ENCODE measurements at places on chromosomes 12 and 14.

DNA sequence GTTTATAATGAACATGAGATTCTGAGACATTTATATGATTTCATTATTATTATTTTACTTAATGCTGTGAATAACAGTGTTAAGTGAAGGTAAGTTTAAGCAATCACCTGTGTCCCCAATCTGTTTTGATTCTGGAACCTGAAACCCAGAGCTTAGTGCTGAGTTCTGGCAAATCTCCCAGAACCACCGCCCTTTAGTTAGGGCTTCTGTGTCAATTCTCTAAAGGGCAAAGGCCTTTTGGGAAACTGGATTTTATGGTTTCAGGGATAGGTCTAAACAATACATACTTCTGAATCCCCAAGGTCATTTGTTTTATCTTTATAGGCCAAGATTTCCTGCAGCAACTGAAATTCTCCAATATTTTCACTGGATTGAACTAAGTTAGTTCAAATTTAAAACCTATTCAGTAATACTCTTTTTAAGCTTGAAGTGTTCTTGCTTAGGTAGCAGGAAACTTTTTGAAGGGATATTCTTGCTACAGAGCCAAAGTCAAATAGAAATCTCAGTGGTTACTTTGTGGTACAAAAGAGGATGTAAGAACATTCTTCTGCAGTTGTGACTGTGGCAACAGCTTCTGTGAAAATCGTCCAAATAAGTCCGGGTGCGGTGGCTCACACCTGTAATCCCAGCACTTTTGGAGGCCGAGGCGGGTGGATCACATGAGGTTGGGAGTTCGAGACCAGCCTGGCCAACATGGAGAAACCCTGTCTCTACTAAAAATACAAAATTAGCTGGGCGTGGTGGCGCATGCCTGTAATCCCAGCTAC is 10.0 kb upstream of the PKP2 start:
- peak; percentile 14 for DNase-seq

DNA sequence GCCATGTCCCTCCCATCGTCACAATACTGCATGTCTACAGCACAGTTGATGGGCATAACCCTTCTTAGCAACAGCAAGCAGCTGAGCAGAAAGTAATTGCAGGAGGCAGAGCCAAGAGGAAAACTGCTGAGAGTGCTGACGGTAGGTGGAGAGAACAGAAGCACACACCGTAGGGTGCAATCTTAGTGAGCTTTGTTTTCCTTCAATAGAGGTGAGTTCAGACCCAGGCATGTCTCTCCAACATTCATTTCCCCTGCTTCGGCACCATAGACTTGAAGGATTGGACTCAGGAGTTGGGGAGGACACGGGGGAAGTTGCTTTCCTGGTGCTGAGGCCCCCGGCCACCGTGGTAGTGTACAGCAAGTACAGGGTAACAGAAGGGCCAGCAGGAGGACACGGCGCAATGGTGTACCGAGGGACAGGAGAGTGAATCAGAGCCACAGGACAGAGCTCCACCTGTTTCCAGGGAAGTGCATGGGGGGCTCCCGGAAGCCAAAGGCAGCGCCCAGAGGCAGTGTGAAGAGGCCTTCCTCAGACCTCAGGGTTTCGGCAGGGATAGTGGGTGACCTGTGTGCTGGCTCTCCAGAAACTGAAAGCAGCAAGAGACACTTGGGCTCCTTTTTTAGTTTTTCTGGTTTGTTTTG is 36.3 kb upstream of the SINHCAF start:
- peak; percentile 15 for DNase-seq

GRCh38 chr12:29960122-29960521 is 176.4 kb upstream of the TMTC1 start:
- no peak for DNase-seq

DNA sequence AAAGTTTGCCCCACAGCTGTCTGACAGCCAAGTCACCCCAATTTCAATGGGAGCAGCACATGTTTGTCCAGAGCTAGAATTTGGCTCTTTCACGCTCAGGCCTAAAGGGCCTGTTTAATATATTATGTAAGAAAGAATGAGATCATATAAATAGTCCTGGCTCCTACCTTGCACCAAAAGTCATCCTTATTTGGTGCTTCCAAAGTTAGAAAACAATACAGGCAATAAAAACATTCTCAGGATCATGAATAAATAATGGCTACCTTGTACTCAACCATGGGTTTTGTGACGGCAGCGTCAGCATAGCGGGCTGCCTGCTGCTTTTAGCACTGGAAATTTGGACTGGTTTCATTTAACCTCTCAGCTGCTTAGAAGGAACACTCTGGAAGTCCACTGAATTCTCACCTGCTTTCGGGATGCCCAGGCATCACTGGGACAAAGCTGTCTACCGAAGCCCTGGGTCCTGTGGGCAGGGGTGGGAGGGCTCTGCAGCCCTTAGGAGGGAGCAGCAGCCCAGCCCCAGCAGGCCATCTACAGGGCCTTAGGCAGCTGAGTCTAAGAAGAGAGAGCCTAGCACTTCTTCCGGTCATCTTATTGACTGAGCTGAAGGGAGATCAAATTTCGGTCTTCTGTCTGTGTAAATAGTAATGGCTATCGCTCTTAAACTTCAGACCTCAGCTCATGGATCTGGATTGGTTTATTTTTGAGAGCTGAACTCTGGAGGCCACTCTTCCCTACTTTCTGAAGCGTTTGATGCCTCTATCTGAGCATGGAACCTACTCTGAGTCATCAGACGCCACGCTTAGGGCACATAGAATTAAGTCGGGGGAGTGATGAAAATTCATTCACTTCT is 106.5 kb downstream of the SAMD4A start:
- DNase-seq: no peak

GRCh38 chr12:2833327-2833726 is 1.5 kb downstream of the NRIP2 start:
- no peak for DNase-seq

- DNase-seq: no peak
Observed at GRCh38 chr14:71243697-71244096, 336.4 kb downstream of the PCNX1 start.

- peak; percentile 54 for DNase-seq
Observed at GRCh38 chr12:55743406-55744339, 751 bp downstream of the GDF11 start.

DNA sequence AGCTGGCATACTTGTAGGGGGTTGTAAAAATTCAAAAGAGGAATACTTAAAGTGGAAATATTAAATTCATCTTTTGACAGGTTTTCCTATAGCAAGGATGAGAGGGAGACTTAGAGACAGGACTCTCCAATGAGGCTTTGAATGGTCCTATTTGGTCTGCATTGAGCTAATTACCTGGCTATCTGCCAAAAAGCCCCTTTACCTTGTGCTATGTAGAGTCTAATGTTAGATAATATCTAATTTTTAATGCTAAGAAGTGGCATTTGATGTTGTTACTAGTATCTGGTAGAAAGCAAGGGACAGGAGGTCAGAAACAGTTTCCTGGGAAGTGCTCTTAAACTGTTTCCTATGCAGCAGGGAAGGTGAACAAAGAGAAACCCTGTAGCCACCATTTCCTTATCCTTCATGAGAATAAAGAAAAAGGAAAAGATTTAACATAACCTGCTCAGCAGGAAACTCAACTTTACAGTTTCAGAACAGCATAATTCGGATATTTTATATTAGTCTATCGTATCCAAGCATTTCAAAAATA is 550.0 kb downstream of the SOX5 start:
- DNase-seq: no peak

Data from stimulated activated naive CD8-positive, alpha-beta T cell treated with anti-CD3 and anti-CD28 coated beads, Interleukin-15, amount 100 ng/mL, for 72 hours (primary cell).